GM23338 (cell line): ENCODE measurements at places on chromosomes 11 and 22.

DNA sequence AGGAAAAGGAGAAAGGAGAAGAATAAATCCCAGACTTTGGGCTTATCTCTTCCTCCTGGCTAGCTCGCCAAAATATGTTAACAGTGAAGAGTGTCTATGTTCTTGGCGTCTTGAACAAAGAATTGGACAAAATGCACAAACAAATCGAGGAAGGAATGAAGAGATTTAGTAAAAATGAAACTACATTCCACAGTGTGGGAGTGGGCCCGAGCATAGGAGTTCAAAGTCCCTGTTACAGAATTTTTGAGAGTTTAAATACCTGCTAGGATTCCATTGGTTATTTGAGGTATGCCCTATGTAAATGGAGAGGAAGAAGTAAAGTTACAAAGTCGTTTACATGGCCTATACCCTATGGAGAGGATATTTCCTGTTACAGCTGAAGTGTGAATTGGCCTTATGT is 525.1 kb upstream of the CNTN5 start:
- DNase-seq = peak; percentile 12
- H3K4me1 ChIP-seq = peaks cover 17% of the 10 kb centered on the region
- peak overlapping the region; percentile 81 for H3K27ac ChIP-seq
- H3K27me3 ChIP-seq = no peaks in the 10 kb centered on the region

GRCh38 chr22:46925818-46926217 is 163.4 kb downstream of the TBC1D22A start:
- H3K36me3 ChIP-seq = no peaks in the 10 kb centered on the region
- H3K4me1 ChIP-seq = no peaks in the 10 kb centered on the region
- H3K27me3 ChIP-seq = no peaks in the 10 kb centered on the region
- no peak for DNase-seq

- no peaks in the 10 kb centered on the region for H3K4me1 ChIP-seq
- DNase-seq = no peak
- H3K4me3 ChIP-seq = no peak overlapping the region
- no peaks in the 10 kb centered on the region for H3K27me3 ChIP-seq
- H3K36me3 ChIP-seq = no peaks in the 10 kb centered on the region
These were observed 563.1 kb upstream of the ISX start for GRCh38 chr22:34502821-34503220.

DNA sequence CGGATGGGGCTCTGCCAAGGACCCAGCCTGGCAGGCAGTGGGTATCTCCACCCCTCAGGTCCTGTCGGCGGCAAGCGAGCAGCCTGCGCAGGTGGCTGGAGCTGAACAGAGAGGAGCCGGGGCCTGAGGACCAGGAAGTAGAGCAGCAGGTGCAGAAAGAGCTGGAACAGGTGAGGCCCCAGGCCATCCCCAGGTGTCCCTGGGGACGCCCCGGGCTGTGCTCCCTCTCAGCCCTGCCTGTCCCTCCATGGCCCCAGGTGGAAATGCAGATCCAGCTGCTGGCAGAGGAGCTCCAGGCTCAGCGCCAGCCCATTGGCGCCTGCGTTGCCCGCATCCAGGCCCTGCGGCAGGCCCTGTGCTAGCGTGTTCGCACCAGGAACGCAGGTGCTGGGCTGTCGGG is 44.0 kb downstream of the PISD start:
- DNase-seq = no peak
- no peak overlapping the region for H3K27ac ChIP-seq
- H3K4me1 ChIP-seq = no peaks in the 10 kb centered on the region
- no peaks in the 10 kb centered on the region for H3K27me3 ChIP-seq
- no peaks in the 10 kb centered on the region for H3K36me3 ChIP-seq

GRCh38 chr11:93564895-93565294 is 21.7 kb upstream of the SMCO4 start:
- no peak overlapping the region for H3K4me3 ChIP-seq
- no peaks in the 10 kb centered on the region for H3K36me3 ChIP-seq
- no peaks in the 10 kb centered on the region for H3K27me3 ChIP-seq
- DNase-seq = no peak
- H3K4me1 ChIP-seq = peaks cover 10% of the 10 kb centered on the region
- H3K27ac ChIP-seq = no peak overlapping the region

- 0 out of 2 replicates have a peak overlapping the region, but pooled peaks have one; percentile 14 for H3K4me3 ChIP-seq
- peaks cover 17% of the 10 kb centered on the region; the same call in 1 of the 2 replicates for H3K4me1 ChIP-seq
- H3K27ac ChIP-seq = no peak overlapping the region
- peak; percentile 84 for DNase-seq
These were observed 22.8 kb upstream of the PICK1 start for GRCh38 chr22:38034278-38034882.

GRCh38 chr22:19607192-19608002 is 83.2 kb upstream of the CLDN5 start:
- DNase-seq = peak; percentile 53
- no peaks in the 10 kb centered on the region for H3K27me3 ChIP-seq
- H3K4me3 ChIP-seq = no peak overlapping the region
- H3K36me3 ChIP-seq = no peaks in the 10 kb centered on the region
- no peak overlapping the region for H3K27ac ChIP-seq

GRCh38 chr11:126718276-126718675 is 282.3 kb downstream of the KIRREL3 start:
- H3K27ac ChIP-seq = no peak overlapping the region
- no peak overlapping the region for H3K4me3 ChIP-seq
- DNase-seq = no peak

DNA sequence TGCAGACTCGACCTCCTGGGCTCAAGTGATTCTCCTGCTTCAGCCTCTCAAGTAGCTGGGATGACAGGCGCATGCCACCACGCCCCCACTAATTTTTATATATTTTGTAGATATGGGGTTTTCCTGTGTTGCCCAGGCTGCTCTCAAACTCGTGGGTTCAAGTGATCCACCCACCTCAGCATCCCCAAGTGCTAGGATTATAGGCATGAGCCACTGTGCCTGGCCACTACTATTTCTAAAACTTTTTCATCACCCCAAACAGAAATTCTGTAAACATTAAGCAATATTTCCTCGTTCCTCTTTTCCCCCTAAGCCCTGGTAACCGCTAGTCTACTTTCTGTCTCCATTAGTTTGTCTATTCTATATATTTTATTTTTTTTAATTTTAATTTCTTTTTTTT is 9.0 kb upstream of the ATG16L2 start:
- no peak overlapping the region for H3K27ac ChIP-seq
- no peak for DNase-seq
- no peaks in the 10 kb centered on the region for H3K4me1 ChIP-seq
- H3K4me3 ChIP-seq = no peak overlapping the region
- H3K36me3 ChIP-seq = no peaks in the 10 kb centered on the region

- H3K4me1 ChIP-seq = peaks cover 62% of the 10 kb centered on the region
- no peaks in the 10 kb centered on the region for H3K36me3 ChIP-seq
- no peak overlapping the region for H3K27ac ChIP-seq
- peak overlapping the region; percentile 24 for H3K4me3 ChIP-seq
These were observed 8.9 kb downstream of the MN1 start for GRCh38 chr22:27792452-27793161.

DNA sequence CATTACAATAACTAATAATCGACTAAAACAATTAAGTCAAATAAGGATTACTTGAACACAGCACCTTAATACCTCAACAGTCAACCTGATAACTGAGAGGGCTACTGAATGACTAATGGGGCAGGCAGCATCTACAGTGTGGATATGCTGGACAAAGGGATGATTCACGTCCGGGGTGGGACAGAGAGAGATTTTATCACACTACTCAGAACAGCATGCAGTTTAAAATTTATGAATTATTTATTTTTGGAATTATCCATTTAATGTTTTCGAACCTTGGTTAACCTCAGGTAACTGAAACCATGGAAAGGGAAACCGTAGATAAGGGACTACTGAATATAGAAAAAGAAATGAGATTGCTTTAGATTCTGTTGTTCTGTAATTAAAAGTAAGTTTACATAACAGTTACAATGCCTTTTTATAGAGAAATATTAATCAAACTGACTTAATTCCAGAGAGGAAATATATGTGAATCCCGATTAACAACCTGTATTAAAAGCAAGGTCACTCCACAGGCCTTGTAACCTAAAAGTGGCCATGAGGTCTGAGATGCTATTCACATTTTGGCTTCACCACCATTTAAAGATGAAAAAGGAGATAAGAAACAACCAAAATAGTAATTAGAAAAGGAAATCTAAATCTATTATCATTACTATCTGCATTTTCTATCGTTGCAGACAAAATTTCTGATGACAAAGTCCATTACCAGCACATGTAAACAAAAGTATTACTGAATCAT is 119.0 kb upstream of the TP53AIP1 start:
- H3K36me3 ChIP-seq = no peaks in the 10 kb centered on the region
- no peaks in the 10 kb centered on the region for H3K4me1 ChIP-seq
- H3K4me3 ChIP-seq = no peak overlapping the region

GRCh38 chr11:122720107-122720881 is 64.8 kb downstream of the UBASH3B start:
- H3K27me3 ChIP-seq = no peaks in the 10 kb centered on the region
- H3K4me1 ChIP-seq = 0 out of 2 replicates have a peak, but pooled peaks cover 8% of the 10 kb centered on the region
- DNase-seq = no peak
- H3K4me3 ChIP-seq = no peak overlapping the region
- H3K36me3 ChIP-seq = no peaks in the 10 kb centered on the region

DNA sequence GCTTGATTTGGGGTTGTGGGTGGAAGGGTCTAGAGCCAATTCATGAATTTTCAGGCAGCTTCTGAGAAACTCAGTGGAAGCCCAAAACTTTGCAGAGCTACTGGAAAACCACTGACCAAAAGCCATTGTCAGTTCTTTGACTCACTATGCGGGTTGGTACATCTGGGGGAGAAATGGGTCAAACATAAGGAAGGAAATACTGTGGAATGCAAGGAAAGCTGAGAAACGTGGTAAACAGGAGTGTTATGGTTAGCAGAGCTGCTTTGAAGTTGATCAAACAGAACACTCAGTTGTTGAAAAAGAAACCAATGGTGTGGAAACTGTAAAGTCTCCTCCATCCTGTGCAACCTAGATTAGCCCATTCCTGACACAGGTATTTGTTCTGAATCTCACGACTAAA is 6.3 kb upstream of the ABTB2 start:
- no peak overlapping the region for H3K27ac ChIP-seq
- H3K27me3 ChIP-seq = peaks cover 4% of the 10 kb centered on the region; the same call in 1 of the 2 replicates
- H3K36me3 ChIP-seq = no peaks in the 10 kb centered on the region
- H3K4me3 ChIP-seq = no peak overlapping the region
- DNase-seq = no peak

- no peak for DNase-seq
- no peaks in the 10 kb centered on the region for H3K36me3 ChIP-seq
- no peak overlapping the region for H3K27ac ChIP-seq
- no peaks in the 10 kb centered on the region for H3K27me3 ChIP-seq
- no peak overlapping the region for H3K4me3 ChIP-seq
- H3K4me1 ChIP-seq = no peaks in the 10 kb centered on the region
These were observed 14.3 kb upstream of the SYVN1 start for GRCh38 chr11:65148657-65149056.

DNA sequence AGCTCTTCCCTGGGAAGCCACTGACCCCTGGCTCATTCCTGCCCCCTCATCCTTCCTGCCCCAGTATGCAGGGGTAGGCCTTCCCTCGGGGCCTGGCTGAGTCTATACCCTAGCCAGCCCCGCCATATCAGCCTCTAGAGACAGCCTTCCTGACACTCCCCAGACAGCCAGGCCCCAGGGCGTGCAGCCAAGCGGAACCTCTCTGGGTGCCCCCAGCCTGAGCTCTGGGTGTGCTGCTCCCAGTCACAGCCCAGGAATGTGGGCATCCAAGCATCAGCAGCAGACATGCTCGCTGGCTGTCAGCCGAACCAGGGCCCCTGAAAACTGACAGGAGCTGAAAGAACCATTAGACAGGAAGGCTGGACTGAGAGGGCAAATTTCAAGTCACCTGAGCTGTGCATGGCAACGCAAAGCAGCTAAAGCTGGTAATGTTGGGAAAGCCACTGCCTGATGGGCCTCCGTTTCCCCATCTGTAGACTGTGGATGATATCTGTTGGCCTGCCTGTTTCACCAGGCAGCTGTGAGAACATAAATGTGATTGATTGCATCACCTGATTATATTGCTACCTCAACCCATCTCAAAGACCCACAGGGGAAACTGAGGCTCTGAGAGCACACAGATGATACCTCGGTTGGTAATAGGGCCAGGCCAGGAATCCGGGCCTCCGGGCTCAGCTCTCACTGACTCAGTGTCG is 93.2 kb downstream of the LRRC32 start:
- H3K27me3 ChIP-seq = no peaks in the 10 kb centered on the region
- H3K36me3 ChIP-seq = no peaks in the 10 kb centered on the region
- no peak overlapping the region for H3K4me3 ChIP-seq
- H3K27ac ChIP-seq = no peak overlapping the region

DNA sequence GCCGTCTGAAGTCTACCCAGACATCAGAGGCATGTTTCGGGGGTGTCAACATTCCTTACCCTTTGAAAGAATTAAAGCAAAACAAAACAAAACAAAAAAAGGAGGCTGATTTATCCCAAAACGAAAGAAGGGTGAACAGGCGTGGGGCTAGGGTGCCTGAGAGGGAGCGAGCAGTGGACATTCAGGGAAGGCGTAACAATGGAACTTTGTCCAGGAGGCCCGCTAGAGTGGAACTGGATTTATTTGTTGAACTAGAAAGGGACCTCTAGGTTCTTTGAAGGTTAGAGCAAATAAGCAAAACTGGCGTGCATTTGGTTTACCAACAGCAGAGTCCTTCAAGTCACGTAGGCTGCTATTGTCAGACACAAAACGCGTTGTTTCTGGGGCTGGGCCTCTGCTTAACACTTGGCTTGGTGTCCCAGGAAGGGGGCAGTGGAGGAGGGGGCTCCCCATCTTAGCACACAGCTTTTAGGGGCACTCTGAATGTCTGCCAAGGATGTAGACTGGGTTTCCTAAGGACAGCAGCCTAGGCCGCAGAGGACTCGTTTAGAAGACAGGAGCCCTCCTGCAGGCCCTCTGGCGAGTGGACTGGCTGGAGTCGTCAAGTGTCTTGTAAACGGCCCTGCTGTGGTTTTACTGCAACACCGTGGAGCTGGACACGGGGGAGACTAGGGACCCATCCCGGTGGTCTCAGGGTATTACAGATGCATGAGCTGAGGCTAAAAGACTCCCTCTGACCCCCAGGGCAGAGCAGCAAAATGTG is 203.7 kb upstream of the SORL1-AS1 start:
- DNase-seq = peak; percentile 25
- H3K27ac ChIP-seq = no peak overlapping the region
- peak overlapping the region; percentile 68; the same call in 1 of the 2 replicates for H3K4me3 ChIP-seq
- peaks cover 35% of the 10 kb centered on the region for H3K4me1 ChIP-seq

GRCh38 chr22:35410663-35411034 is 10.7 kb downstream of the MCM5 start:
- no peak overlapping the region for H3K4me3 ChIP-seq
- DNase-seq = no peak
- no peak overlapping the region; the same call in 1 of the 2 replicates for H3K27ac ChIP-seq
- no peaks in the 10 kb centered on the region for H3K4me1 ChIP-seq

DNA sequence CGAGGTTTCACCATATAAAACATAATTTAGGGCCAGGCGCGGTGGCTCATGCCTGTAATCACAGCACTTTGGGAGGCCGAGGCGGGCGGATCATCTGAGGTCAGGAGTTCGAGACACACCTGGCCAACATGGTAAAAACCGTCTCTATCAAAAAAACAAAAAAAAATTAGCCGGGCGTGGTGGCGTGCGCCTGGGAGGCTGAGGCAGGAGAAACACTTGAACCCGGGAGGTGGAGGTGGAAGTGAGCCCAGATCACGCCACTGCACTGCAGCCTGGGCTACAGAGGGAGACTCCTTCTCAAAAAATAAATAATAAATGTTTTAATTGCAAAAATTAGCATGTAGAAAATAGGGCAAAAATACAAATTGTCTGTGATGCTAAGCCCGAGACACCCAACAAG is 993 bp upstream of the SFI1 start:
- H3K27me3 ChIP-seq = no peaks in the 10 kb centered on the region
- peak overlapping the region; percentile 90 for H3K4me3 ChIP-seq
- no peak for DNase-seq
- peaks cover 29% of the 10 kb centered on the region for H3K4me1 ChIP-seq
- no peaks in the 10 kb centered on the region for H3K36me3 ChIP-seq
- H3K27ac ChIP-seq = no peak overlapping the region
